ENCODE measurements at places on chromosomes 2 and 18.

- DNase-seq: no peak
Observed at GRCh38 chr2:216015722-216016464, 2.5 kb upstream of the MREG start.

- no peak for DNase-seq
Observed at GRCh38 chr2:69493268-69493667, 56.0 kb upstream of the NFU1 start.

DNA sequence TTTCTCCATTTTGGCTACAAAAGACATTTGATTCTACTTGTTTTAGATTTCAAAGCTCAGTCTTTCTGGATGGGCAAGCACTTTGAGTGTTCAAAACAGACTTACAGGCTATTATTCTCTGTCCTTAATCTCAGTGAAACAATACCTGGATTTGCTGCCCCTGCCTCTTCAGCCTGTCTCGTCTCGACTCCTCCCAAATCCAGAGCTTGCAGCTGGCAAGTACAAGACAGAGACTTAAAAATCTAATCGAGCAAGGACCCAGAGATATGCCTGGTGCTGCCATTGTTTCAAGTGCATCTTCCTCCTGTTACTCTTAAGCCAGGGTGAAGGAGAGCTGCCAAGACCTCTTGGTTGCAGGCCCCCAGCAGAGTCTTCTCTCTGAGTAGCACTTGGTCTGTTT lies 59.2 kb downstream of the LRRC30 start:
- no peak for DNase-seq

DNA sequence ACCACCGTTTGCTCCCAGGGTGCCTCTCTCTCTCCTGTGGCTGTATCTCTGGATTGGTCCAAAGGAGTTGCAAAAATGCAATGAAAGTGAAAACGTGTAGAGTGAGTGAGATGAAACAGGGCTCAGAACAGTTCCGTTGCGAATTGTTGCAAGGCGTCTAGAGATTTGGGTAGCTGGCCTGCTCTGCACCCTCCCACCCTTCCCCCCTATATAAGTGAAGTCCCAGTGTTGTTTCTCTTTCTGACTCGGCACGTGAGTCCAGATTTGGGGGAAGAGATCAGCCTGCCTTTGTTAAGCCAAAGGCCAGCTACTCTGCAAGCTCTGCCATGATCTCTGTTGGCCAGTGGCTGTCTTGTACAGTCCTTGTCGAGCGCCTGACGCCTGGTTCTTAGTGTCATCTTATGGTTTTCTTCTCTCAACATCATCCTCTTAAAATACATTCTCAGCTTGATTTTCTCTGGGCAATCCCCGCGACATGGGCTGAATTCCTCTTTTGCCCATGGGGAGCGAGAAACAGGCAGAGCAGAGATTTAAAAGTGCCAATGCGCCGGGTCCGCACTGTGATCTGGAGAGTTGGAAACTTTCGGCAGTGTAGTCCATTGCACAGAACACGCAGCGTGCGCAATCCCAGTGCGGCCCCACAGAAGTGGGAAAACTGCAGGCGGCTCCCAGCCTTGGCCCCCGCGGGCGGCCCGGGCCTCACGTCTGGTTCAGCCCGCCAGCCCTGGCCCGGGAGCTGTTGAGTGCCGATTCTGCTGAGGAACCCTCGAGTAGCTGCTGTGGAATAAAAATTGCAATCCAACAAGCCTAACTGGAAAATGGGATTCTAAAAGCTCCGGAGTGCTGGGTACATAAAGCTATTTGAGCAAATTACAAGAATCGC lies 9.3 kb downstream of the MEIS1 start:
- DNase-seq: no peak

- DNase-seq: no peak
Observed at GRCh38 chr18:45833846-45834245, 8.4 kb downstream of the SIGLEC15 start.

- no peak for DNase-seq
Observed at GRCh38 chr2:200077210-200077650, 121.8 kb downstream of the MAIP1 start.

DNA sequence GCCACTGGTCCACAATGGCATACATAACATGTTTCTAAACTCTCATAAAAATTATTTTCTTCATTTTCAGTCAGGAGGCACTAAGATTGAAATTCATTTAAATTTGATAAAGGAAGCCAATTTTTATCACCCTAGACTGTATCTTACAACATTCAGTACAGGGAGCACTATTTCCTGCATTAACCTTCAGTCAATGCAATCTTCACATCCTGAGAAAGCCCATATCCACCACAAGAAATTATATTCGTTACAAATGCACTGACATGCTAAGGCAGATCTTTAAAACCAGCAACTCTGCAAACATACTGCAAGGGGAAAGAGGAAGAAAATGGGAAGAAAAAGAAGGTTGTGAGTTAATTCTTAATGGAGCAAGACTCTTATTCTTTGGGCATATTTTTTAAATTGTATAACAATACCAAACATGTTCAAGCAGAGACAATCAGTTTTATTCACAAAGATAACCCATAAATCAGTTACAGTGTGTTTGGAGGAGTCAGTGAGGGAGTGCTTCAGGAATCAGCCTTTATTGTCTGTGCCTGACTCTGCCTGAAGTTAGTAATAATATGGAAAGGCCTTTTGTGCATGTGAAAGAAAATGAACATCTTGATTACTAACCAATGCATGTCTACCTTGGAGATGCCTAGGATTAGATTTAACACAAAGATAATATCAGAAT lies 370.1 kb downstream of the FBXO15 start:
- DNase-seq: no peak

DNA sequence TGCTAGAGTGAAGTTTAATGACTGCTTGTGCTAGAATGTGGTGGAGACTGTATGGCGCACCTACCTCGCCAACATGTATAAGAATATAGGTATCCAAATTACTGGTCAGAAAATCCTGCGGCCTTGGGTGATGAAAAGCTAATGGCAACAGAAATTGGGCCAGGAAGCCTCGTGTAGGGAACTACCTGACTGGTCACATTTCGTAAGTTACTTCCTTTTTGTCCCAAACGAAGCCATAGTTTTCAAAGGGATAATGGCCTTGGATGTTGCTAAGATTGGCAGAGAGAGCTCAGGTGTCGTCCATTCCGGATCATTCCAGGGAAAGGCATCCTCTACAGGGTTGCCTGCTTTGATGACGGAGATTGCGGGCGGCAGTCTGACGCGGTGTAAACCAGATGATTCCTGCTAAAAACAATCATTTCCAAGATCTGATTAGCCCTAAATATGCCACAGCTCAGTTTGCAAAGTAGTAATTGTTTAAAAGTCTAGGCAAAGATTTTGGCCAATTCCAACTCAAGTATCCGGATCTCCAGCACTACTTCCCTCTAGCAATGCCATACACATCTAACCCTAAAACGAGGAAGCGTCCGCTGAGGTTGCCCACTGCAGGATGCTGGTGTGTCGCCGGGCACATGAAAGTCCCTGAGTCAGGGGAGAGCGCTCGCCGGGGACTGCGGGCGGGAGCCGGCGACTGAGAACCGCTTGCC lies 708 bp upstream of the MALT1 start:
- DNase-seq: no peak

GRCh38 chr2:153432381-153432780 lies 46.2 kb downstream of the RPRM start:
- DNase-seq: no peak

DNA sequence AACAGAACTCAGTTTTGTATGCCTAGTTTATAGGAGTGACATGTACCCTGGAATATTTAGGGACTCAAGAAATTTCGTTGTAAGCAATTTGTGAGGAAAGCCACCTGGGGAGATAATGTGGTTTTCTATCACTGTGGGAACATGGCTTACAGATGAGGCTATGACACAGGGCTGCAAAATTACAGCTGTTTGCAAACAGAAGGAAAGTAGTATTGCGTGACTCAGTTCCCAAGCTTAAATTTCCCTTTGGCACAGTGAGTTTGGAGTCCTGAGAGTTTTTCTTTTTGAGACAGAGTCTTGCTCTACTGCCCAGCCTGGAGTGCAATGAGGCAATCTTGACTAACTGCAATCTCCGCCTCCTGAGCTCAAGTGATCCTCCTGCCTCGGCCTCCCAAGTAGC lies 149.8 kb downstream of the MYO5B start:
- DNase-seq: no peak

DNA sequence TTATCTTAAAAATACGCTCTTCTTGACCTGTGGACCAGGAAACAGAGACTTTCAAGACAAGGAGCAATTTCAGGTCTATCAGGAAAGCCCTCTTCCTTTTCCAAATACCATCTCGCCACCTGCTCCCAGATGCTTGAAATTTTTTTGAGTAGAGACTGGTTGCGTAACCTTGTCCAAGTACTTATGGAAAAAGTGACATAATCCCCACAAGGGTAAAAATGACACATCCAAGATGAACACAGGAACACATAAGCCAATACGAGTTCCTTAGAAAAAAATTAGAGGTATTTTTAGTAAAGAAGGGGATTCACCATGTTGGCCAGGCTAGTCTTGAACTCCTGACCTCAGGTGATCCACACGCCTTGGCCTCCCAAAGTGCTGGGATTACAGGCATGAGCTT lies 1.8 kb downstream of the SERPINB13 start:
- DNase-seq: no peak

DNA sequence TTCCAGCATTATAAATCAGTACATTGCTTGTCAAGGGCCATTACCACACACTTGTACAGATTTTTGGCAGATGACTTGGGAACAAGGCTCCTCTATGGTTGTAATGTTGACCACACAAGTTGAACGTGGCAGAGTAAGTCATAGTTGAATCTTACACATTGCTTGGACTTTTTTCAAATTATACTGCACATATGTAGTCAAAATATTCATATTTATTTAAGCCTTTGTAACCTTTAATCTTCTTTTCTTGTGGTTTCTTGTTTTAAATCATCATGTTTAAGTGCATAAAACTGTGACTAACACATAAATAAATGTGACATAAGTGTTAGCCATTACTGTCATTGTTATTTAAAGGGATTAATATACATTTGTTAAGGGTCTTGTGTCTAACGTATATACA lies 52.1 kb upstream of the EPB41L5 start:
- DNase-seq: no peak

DNA sequence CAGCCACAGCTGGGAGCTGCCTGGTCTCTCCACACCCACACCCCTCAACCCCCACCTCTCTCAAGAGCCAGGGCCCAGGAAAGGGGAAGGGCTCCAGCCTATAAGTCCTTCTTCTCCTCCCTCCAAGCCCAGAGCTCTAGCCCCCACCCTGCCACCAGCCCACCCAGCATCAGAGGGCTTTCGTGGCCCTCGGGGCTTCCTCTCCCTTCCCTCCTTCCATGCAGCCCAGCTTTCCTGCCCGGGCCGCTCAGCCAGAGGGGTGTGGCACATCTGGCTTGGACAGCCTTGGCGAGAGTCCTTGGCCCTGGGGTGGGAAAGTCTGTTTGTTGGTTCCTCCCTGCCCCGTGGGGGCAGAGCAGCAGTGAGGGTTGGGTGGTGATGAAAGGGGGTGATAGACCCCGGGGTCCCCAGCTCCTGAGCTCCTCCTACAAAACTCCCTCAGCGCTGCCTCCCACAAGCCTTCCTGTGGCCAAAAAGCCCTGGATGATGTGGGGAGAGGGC lies 7.0 kb downstream of the TNS1 start:
- no peak for DNase-seq

GRCh38 chr18:67433971-67434370 lies 82.5 kb downstream of the DSEL start:
- no peak for DNase-seq

GRCh38 chr2:187922846-187923245 lies 368.6 kb upstream of the TFPI start:
- DNase-seq: no peak

GRCh38 chr2:37776487-37776886 lies 105.0 kb upstream of the CDC42EP3 start:
- no peak for DNase-seq

GRCh38 chr18:36811955-36812354 lies 16.8 kb downstream of the TPGS2 start:
- DNase-seq: no peak

DNA sequence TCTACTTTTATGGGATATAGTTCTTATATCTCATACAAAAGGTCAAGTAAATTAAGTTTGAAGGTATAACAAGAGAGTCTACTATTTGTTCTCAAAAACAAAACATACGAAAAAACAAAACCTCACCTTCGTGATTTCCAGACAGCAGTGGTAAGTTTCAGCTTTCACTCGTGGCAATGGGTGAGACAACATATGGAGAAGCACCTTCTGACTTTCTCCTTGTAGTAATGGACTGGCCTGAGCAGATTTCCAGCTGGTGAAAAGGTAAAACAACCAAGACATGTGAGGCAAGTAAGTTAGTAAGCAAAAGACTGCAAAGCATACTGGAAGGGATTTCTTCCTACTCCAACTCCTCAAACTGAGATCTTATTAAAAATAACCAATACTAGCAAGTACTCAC lies 39.6 kb downstream of the RTTN start:
- no peak for DNase-seq

- no peak for DNase-seq
Observed at GRCh38 chr2:134570676-134571075, 148.1 kb downstream of the TMEM163 start.

- no peak for DNase-seq
Observed at GRCh38 chr2:218405086-218405745, 5.5 kb downstream of the CTDSP1 start.

- no peak for DNase-seq
Observed at GRCh38 chr2:163656622-163657280, 79.1 kb downstream of the FIGN start.

DNA sequence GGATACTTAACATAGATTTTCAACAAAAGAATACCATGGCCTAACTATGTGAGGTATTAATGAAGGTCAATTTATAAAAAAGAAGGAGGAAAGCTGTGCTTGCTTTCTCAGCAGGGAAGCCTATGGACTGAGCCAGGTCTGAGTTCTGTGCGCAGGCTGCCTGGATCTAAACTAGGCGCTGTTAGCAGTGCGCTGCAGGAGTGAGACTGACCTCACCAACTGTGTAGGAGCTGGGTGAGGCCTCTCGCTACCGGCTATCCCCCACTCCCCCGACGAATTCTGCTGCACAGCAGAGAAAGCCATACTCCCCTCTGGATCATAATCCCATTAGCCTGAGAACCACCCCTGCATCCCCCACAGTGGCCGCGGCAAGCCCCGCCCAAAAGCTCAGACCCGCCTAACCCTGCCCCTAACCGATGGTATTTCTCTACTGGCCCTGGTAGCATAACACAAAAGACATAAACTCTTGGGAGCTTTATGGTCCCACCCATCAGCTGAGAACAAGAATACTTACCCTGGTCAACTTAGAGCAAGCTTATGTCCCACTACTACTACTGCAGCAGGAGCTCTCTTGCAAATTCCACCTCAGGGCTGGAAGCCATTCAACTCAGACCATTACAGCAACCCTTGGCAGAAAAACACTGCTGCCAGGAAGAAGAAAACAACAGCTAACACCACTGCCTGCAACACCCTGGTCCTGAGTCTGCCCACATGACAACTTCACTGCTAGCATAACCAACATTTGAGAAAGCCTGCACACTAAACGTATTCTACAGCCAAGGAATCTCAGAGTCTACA lies 28.0 kb downstream of the SULT1C2 start:
- DNase-seq: no peak

DNA sequence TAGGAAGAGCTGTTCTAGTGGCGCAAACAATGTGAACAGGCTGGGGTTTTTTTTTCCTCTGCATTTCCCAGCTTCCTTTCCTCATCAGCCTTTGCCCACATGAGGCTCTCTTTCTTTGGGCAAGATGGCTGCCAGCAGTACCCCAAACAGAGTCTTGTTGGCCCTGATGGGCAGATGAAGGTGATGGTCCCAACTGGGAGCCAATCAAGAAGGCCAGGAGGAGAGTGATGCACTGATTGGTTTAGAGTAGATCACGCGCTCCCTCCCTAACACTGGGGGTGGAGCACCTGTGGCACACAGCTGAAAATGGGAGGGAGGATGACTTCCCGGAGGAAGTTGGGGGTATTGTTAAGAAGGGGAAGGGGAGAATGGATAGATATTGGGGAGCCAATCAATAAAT lies 96.3 kb upstream of the FZD7 start:
- no peak for DNase-seq

Measured in activated CD4-positive, alpha-beta T cell treated with anti-CD3 and anti-CD28 coated beads for 24 hours (primary cell).